ENCODE measurements at places on chromosomes 6 and 20.

DNA sequence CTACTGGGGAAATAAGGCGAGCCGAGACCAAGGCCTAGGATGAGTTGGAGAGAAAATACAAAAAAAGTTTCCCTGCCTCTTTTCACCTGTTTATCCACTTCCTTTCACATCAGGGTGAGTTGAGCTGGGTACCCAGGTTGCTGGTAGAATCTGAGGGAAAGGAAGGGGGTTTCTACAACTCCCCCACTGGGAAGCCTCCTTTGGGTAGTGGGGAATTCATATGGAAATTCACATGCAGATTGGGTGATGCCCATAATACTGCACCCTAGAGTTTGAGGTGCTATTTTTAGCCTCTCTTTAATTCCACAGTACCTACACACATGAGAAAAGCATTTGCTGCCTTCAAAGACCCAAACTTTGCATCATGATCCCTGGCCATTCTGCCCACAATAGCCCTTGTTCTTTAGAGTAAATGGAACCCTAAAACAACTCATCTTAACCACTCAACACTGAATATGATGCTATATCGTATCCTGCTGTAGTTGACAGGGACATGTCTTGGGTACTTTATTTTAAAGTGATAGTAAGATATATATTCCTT, 2.7 kb downstream of the OSTM1 start:
- no peak for DNase-seq

GRCh38 chr20:63963348-63963741, 6.4 kb downstream of the ZNF512B start:
- DNase-seq, result no peak

GRCh38 chr6:141134723-141135122, 998.0 kb upstream of the GJE1 start:
- DNase-seq, result no peak

GRCh38 chr6:110490110-110490509, 13.7 kb upstream of the SLC22A16 start:
- no peak for DNase-seq

DNA sequence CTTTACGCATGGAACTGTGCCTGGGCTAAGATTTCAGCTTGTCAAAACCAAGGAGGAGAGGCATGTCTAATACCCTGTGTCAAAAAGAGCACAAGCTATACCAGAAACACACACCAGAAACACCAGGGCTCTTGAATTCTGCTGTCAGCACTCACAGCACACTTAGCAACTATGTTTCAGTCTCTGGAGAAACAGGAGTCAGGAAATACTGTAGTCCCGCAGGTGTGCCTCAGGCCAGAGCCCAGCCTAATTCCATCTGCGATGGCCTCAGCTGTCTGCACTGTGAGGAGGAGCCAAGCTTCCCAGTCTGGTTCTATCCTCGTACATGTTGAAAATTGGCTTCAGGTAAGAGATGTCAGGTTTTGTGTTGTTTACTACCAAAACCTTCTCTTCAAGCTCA, 31.6 kb downstream of the MTRES1 start:
- DNase-seq, result no peak

GRCh38 chr6:3258720-3259490, at the start of gene PSMG4:
TSS of gene PSMG4 (plus strand) at chr6:3258947. CDS start at chr6:3259023, 76 bp downstream.
- DNase-seq, result peak; percentile 91

DNA sequence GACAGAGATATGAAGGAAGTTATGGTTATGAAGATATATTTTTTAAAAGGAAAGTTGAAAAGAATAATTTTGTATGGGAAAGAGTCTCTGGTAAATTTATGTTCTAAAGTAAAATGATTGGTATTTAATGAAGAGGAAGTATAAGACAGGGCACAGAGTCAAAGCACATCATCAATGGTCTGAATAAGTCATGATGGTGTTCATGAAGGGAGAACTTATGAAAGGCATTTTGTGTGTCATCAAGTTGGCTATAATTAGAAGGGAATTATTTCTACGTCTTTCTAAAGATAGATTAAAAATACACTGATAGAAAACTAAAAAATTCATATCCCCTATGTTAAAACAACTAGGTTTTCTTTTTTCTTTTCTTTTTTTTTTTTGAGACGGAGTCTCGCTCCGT, 21.4 kb upstream of the SNAI1 start:
- DNase-seq, result no peak

DNA sequence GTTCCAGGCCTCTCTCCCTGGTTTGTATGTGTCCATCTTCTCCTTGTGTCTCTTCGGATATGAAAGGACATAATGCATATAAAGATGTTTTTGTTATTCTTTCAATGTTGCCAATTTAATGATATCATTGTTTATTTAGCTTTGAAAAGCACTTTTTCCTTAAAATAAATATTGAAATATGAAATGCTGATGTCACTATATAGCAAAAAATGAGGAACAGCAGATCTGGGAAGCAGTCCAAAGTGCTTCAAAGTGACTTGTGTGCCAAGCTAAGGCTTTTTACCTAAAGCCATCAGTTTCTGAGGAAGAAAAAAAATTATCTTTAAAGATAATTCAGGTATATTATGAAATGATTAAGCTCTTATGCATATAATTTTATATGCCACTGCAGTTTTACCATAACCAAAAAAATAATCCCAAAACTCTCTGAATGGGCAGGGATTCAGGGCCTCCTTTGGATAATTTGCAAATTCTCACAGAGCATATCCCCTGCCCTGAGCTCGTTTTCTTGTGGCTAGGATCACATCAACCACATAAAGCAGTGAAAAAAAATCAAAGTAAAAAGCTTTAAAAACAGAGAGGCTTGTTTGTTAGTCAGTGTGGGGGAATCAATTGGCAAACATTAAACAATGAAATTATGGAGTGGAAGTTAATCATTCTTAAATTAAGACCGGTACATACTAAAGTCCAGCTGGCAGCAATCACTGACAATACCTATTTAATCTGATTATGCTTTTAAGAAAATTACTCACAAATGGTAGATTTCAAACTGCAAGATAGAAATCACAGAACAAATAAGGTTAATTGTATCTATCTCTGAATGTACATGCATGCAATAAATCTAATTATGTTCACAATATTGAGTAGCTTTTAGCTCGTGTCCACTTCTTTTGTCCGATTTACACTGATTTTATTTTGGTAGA, 1027.9 kb upstream of the ADGRB3 start:
- DNase-seq, result no peak

- DNase-seq, result no peak
Measured at GRCh38 chr20:10412591-10413408, 21.2 kb downstream of the MKKS start.

GRCh38 chr20:4053071-4053919, 37.9 kb upstream of the RNF24 start:
- DNase-seq, result no peak

DNA sequence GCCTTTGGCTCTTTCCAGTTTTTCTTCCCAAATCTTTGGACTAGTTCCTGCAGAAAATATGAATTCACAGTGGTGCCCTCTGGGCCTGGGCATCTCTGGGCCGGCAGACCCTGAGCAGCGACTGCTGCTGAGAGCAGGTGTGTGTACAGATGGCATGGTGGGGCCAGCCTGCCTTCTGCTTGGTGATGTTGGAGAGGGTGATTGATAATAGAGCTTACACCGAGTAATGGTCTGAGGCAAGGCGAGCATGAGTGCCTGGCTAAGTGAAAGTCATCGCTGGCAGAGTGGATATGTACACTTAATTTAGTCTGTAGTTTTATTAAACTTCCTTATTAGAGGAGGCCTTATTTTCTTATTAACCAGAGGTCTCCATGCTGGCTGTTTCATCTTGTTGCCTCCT, 156.9 kb downstream of the CDKAL1 start:
- DNase-seq, result no peak

DNA sequence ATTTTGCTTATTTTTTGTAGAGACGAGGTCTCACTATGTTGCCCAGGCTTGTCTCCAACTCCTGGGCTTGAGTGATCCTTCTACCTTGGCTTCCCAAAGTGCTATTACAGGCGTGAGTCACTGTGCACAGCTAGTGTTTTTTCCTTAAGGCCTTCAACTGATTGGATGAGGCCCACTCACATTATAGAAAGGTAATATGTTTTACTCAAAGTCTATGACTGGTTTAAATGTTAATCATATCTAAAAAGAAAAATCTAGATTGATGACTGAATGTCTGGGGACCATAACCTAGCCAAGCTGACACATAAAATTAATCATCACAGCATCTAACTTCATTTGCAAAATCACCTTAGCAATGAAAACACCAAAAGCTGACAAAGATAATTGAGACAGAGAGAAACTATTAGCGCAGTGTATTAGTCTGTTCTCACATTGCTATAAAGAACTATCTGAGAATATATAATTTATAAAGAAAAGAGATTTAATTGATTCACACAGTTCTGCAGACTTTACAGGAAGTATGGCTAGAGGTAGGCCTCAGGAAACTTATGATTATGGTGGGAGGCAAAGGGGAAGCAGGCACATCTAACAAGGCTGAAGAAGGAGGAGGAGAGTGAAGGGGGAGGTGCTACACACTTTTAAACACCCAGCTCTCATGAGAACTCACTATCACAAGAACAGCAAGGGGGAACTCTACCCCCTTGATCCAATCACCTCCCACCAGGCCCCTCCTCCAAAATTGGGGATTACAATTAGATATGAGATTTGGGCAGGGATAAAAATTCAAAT, 66.8 kb upstream of the ARHGAP18 start:
- DNase-seq, result no peak

- no peak for DNase-seq
Measured at GRCh38 chr6:314377-314776, 22.1 kb downstream of the DUSP22 start.

GRCh38 chr6:145380186-145380585, 355.1 kb downstream of the EPM2A start:
- DNase-seq, result no peak

- peak; percentile 46 for DNase-seq
Measured at GRCh38 chr6:34189806-34190503, 44.1 kb upstream of the GRM4 start.

GRCh38 chr6:17622144-17622543, 22.0 kb downstream of the FAM8A1 start:
- DNase-seq, result no peak

DNA sequence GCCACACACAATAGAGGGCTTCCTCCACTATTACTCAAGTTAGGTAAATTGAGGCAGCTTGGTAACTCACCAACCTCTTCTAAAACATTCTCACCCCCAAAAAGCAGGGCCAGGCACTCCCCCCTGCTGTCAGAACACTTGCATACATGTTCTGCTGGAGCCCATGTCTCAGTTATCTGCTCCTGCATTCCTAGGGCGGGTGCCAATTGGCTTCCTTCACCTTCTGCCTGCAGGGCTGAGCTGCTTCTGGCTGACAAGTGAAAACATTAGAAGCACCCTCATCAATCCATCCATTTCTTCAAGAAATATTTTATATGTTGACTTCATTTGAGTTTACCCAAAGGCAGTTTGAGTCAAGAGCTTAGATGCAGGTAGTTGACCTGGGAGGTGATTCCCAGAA, 4.5 kb upstream of the ENTPD6 start:
- DNase-seq, result no peak

DNA sequence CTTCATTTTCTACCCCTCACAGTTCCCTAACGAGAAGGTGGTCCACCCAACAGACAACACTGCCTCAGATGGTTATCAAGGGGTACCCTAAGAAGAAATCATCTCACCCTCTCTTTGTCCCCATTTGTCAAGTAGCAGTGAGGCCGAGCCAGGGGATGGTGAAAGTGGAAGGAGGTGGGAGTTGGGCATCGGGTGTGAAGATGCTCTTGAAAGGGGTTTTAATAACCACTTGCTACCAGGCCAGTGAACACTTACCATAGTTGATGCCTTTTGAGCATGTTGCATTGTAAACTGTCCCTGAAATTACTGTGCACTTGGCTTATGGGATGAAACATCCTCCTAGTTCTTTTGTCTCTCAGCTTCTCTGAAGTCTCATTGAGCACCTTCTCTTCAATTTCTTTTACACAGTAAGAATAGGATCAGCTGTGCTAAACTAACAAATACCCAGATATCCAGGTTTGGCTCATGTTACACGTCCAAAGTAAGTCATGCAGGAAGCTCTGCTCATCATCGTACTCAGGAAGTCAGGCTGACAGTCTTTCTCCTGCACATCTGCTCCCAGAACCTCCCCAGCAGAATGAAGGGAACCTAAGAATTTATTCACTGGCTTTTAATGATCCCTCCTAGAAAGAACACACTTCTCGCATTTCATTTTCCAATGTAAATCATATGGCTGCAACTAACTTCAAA, 13.3 kb downstream of the HLA-DPB1 start:
- no peak for DNase-seq

DNA sequence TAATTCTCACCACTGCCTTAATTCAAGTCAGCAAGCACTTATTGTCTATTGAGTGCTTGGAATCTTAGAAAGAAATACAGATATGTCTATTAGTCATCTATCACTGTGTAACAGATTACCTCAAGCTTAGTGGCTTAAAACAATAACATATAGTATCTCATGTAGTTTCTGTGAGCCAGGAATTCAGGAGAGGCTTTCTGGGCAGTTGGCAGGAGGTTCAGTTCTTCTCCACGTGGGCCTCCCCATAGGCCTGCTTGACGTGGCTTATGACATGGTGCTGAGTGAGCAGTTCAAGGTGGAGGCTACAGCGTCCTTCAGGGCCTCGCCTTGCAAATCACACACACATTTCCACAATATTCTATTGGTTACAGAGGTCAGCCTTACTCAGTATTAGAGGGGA, 69.7 kb downstream of the DTD1 start:
- no peak for DNase-seq

DNA sequence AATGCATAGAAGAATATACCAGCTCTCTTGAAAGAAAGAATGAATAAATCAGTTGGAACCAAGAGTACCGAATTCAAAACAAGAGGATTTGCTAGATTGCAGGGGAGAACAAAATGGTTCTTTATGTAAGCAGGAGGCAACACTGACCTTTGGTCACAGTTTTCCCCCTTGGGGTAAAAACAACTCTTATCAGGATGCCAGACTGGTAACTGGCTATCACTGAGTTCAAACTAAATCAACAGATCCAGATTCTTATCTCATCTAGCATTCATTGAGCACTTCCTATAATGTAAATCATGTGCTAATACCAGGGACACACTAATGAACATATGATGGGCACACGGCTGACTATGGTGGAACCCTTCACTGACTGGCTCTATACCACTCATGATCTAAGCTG, 4.8 kb upstream of the IL17F start:
- no peak for DNase-seq

- DNase-seq, result no peak
Measured at GRCh38 chr6:135257631-135258405, 76.7 kb downstream of the MYB start.

DNA sequence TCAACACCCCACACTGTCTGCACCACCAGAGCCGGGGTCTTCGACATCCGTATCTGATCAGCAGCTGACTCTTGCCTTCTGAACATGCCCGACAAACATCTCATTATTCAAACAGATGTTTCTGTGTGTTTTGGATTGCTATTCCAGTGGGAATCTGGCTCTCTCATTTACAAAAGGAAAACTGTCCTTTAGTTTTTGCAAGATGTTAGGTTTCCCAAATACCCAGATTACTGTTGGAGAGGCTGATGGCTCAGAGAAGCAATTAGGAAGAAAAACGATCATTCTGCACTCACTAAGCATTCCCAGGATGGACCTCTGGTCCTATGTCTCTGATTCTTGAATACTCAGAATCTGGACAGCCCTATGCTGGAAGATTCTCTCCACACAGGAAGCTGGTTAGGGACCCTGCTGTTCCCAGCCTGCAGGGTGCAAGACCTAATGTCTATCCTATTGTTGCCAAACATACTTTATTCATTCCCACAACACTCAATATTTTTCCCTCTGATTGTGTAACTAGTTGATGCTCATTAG, 532.9 kb downstream of the CDH26 start:
- DNase-seq, result no peak
